Cardiac muscle cell (in vitro differentiated cells and primary cell): ENCODE measurements at places on chromosomes 7 and 10. TPM values are rescaled to one million over a fixed set of nuclear protein-coding genes. Genes with fewer than 3 reads are reported as not detected.

DNA sequence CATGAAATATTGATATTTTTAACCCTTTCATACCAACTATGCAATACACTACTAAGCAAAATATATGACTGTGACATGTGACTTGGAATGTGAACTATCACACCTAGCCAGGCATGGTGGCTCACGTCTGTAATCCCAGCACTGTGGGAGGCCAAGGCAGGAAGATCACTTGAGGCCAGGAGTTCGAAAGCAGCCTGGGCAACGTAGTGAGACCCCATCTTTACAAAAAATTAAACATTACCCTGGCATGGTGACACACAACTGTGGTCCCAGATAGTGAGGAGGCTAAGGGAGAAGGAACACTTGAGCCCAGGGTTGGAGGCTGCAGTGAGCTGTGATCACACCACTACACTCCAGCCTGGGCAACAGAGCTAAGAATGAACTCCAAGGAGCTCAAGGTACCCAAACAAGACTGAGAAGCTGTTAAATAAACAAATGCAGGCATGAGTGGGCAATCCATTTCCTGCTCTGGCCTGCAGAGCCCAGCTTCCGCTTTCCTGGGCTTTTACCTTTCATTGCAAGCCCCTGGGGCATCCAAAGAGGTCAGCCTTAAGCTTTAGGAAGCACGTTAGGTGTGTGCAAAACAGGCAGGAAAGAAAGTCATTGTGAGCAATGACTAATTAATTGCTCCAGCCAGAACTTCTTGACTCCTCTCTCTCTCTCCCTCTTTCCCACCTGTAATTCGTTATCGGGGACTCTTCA, 162.1 kb upstream of the FOXK1 start:
- H3K27ac ChIP-seq = no peak overlapping the region
- no peak overlapping the region for H3K4me3 ChIP-seq
- no peaks in the 10 kb centered on the region for H3K27me3 ChIP-seq
- H3K36me3 ChIP-seq = no peaks in the 10 kb centered on the region

- peak; percentile 32 for DNase-seq
- H3K36me3 ChIP-seq = no peaks in the 10 kb centered on the region
- H3K4me3 ChIP-seq = no peak overlapping the region
These were observed 109.9 kb downstream of the PFKFB3 start for GRCh38 chr10:6312636-6313035.

Gene LIPM
- not detected in 2 replicates for total RNA-seq

DNA sequence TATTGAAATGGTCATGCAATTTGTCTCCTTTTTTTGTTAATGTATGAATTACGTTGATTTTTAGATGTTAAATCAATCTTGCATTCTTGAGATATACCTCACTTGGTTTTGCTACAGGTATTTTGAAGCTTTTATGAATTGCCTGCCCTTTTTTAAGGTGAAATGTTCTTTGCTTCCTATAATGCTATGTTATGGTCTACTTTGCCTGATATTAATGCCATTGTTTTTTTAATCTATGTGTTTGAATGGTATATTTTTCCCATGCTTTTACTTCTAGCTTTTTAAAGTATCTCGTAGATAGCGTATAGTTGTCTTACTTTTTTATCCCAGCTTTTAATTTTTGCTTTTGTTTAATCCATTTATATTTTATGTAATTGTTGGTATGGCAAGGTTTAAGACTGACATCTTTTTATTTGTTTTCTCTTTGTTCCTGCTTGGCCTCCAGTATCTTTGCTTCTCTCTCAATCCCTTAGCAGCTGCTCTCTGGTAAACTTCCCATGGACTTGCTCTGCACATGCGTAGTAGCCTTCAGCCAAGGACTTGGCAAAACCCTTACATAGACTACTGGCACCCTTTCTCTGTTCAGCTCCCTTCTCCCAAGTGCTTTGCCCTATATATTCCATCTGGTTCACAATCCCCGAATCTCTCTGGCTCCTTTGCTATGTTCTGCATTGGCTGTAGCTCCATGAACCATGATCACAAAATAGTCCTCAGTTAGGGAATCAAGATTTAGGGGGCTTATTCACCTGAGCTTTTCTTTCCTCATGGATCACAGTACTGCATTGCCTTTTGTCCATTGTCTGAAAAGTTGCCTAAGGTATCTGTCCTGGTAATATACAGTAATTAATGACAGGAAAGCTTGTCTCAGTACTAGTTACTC, 8.4 kb downstream of the TRIM24 start:
- H3K4me3 ChIP-seq = no peak overlapping the region
- peak; percentile 71 for DNase-seq
- H3K36me3 ChIP-seq = peaks cover 5% of the 10 kb centered on the region
- peaks cover 51% of the 10 kb centered on the region for H3K4me1 ChIP-seq
- no peaks in the 10 kb centered on the region for H3K27me3 ChIP-seq

DNA sequence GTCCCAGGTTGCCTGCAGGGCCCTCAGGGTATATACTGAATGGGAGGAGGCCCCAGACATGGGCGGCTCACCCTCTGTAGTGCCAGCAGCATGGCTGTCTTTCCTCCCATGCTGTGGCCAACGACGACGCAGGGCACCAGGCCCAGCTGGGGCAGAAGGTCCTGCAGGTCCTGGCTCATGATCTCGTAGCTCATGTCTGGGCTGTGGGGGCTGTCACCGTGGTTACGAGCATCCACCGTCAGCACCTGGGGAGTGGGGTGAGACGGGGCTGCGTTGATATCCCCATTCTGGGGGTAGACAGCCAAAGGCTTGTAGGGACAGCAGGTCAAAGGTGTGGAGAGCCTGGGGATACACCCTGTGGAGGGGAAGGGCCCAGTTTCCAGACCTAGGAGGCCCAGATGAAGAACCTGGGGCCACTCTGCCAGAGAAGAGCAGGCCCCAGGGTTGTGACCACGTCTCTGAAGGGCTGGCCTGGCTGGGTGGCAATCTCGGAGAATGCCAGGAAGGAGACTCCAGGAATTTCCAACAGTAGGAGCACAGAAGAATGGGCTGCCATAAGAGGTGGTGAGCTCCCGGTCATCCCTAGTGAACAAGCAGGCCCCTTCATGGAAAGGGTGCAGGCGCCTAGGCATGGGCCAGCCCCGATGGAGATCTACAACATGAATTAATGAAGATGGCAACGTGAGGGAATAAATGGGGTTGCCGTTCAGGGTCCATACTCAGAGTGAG, 947 bp downstream of the ABHD11 start:
- H3K27me3 ChIP-seq = no peaks in the 10 kb centered on the region
- no peaks in the 10 kb centered on the region for H3K4me1 ChIP-seq
- no peak overlapping the region for H3K27ac ChIP-seq
- no peak for DNase-seq
- peak overlapping the region; percentile 48 for H3K4me3 ChIP-seq

DNA sequence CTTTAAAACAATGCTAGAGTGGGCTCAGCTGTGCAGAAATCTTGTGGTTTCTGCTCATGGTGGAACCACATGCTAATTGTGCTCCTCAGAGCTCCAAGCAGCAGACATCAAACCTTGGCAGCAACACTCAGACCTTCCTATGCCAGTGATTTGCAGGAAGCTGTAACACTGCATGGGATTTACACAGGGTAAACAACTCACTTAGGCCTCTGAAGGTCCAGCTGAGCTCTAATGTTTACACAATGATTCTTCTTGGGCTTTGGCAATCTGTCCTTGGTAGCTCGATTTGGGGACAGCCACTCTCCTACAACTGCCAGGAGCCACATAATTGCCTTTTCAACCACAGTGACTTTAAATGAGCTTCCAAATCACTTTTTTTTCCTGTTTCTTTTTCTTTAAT, 97.7 kb upstream of the PDLIM1 start:
- no peak overlapping the region for H3K27ac ChIP-seq
- no peaks in the 10 kb centered on the region for H3K36me3 ChIP-seq
- H3K4me1 ChIP-seq = no peaks in the 10 kb centered on the region
- no peak for DNase-seq

DNA sequence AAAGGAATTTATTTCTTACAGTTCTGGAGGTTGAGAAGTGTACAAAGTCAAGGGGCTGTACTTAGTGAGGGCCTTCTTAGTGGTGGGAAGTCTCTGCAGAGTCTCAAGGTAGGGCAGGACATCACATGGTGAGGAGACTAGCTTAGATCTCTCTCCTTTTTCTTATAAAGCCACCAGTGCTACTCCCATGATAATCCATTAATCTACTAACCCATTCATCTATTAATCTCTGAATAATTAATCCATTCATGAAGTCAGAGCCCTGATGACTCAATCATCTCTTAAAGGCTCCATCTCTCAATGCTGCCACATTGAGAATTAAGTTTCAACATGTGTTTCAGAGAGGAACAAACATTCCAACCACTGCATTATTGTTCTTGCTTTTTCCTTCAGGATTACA, 64.4 kb upstream of the CSTF2T start:
- H3K36me3 ChIP-seq = no peaks in the 10 kb centered on the region
- H3K4me3 ChIP-seq = no peak overlapping the region
- no peaks in the 10 kb centered on the region for H3K27me3 ChIP-seq
- H3K4me1 ChIP-seq = no peaks in the 10 kb centered on the region
- no peak overlapping the region for H3K27ac ChIP-seq

Gene LOXL4
- total RNA-seq = 2.2 and 10.9 TPM in 2 replicates

- H3K4me3 ChIP-seq = no peak overlapping the region
- peak; percentile 47 for DNase-seq
- no peak overlapping the region for H3K27ac ChIP-seq
- no peaks in the 10 kb centered on the region for H3K36me3 ChIP-seq
These were observed 8.1 kb upstream of the FAM107B start for GRCh38 chr10:14782691-14783363.

- peaks cover 14% of the 10 kb centered on the region for H3K4me1 ChIP-seq
- peak; percentile 45 for DNase-seq
- peak overlapping the region; percentile 83 for H3K27ac ChIP-seq
- no peaks in the 10 kb centered on the region for H3K36me3 ChIP-seq
These were observed 750 bp upstream of the CDK14 start for GRCh38 chr7:90595342-90595800.

GRCh38 chr10:46223626-46224413, 63.0 kb upstream of the ANTXRL start:
- H3K36me3 ChIP-seq = no peaks in the 10 kb centered on the region
- DNase-seq = no peak
- no peak overlapping the region for H3K4me3 ChIP-seq
- H3K27ac ChIP-seq = no peak overlapping the region
- H3K4me1 ChIP-seq = peaks cover 4% of the 10 kb centered on the region

DNA sequence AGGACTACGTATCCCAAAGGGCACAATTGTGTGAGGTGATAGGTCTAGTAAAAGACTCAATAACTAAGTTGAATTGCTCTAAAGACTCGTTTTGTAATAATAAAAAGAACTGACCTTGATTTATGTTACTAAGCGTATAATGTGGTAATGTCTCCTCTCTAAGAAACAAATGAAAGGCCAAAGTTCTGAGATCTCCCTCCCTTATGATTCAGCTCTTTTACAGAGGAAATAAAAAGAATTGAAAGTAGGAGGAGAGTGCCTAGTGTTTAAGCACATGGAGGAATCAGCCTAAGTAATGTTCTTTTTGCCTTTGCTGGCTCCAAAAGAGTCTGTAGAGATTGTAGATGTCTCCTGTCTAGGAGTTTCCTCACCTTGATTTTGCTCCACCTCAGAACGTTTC, 98.0 kb downstream of the ARL4A start:
- H3K4me1 ChIP-seq = no peaks in the 10 kb centered on the region
- H3K27me3 ChIP-seq = no peaks in the 10 kb centered on the region
- H3K36me3 ChIP-seq = no peaks in the 10 kb centered on the region
- H3K27ac ChIP-seq = no peak overlapping the region
- no peak for DNase-seq
- H3K4me3 ChIP-seq = no peak overlapping the region
